Activated CD8-positive, alpha-beta T cell treated with anti-CD3 and anti-CD28 coated beads for 36 hours (primary cell): ENCODE measurements at places on chromosomes 12 and 14.

GRCh38 chr12:129446696-129447095, 457.1 kb downstream of the TMEM132D start:
- no peak for DNase-seq

DNA sequence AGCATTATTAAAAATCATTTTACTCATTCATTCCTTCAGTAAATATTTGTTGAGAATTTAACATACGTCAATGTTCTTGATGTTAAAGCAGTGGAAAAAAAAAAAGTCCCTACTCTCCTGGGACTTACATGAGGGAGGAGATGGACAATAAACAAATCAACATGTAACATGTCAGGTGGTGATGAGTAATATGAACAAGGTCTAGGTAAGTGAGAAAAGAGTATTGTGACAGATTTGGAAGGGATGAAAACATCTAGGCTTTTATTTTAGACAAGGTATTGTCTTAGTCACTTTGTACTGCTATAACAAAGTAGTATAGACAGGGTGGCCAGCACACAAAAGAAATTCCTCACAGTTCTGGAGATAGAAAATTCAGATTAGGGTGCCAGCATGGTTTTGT, 167.2 kb downstream of the FSCB start:
- DNase-seq: no peak

- DNase-seq: no peak
Observed at GRCh38 chr14:63290741-63291430, 27.8 kb downstream of the GPHB5 start.

DNA sequence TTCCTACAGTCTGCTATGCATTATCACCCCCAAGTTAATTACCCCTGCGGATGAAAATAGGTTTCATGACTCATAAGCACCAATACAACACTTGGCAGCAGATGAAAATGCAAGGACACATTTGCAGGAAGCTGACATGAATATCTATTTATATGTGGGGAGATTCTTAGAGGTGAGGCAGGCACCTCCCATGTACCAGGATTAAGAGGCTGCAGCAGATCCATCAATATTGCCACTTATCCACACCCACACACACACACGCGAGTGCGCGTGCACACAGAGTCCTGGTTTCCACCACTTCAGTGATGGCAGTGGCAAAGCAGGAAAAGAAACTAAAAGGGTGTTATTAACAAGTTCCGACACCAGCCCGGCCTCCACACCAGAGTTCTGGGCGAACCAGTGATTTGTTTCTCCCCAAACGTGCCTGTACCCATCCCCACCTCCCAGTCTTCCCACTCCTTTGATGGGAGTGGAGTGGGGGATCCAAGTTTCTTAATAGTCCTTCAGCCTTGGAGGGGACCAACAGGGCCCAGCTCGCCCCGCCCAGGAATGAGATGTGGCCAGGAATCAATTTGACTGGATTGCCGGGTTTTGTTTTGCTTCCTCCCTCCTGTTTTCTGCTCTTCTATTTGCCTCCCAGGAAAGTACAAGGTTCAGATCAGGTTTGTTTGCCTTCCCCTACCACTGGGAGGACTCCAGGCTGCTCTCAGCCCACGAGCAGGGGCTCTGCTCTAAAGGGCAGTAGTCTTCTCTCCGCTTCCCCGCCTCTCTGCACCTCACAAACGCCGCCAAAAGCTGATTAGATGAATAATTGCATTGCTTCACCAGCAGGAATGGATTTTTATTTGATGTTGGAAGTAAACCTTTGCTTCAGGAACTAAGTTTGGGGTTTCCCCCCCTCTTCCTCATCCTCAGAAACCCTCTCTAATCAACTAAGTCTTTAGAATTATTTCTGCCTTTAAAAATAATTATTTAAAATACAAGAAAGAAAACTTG, 5.2 kb downstream of the IRF2BPL start:
- DNase-seq: peak; percentile 77

GRCh38 chr14:69043596-69044260, 64.6 kb upstream of the ACTN1 start:
- no peak for DNase-seq

- DNase-seq: peak; percentile 72
Observed at GRCh38 chr14:91870001-91870400, 2.7 kb upstream of the TC2N start.

DNA sequence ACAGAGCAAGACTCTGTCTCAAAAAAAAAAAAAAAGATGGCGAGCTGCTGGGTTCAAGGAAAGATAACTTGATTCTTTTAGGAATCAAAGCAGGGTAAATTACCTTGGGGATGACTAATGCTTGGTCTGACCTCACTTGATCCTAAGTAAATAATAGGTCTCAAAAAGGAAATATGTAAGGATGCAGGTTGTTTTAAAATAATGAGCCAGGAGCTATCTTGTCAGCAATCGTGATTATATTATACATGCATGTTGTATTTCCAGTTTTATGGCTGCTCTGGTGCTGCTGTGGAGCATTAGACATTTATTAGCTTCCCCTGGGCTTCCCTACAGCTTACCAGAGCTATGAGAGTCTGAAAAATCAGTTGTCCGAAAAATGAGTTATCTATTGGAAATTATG, 2.6 kb downstream of the EIF2B2 start:
- no peak for DNase-seq

DNA sequence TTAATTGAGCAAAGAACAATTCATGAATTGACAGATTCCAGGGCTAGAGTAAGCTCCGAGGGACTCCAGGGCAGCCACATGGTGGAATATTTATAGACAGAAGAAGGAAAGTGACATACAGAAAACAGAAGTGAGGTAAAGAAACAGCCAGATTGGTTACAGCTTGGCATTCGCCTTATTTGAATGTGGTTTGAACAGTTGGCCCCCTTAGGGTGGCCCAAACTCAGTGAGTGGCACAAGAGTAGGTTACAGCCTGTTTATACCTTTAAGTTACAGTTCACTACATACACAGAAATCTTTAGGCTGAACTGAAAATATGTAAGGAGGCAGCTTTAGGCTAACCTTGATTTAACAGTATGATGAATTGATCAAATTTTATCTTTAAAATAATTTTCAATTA, 174.5 kb upstream of the CNOT2 start:
- DNase-seq: no peak

DNA sequence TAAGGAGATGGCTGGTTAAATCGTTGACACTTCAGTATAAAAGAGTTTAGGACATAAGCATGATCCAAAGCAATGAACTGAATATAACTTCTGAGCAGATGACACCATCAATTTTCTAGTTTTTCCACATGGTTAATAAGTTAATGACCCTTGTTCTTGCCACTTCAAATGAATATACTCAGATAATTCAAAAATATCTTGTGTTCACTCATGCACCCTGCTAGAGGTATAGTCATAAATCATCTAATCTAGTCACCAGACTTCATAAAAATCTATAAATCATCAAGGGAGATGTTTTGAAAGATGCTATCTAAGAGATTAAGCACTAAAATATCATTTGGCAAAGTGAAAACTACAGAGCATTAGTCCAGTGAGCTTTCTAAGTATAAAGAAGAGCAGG, 131.9 kb downstream of the MDGA2 start:
- no peak for DNase-seq

DNA sequence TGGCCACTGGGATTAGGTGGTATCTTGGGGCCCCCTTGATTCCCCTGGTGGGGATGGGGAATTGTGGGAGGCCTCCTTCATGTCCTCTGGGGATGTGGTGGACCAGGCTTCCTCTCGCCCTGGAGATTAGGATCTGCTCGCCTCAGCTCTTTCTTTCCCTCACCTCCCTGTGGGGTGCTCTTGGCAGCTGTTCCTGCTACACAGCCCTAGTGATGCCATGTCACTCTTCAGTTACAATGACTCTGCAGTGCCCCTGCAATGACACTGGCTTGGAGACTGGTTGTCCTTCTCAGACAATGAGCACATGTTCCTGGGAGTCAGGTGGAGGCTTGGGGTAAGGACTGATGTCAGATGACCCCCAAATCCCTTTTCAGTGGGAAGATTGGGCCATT, 83.9 kb downstream of the ADCK1 start:
- no peak for DNase-seq
